ENCODE measurements at places on chromosomes 1 and 21.
A peak's percentile ranks its signal among the peaks of the same experiment; 100 is the strongest.

GRCh38 chr1:75554870-75555269 is 56.0 kb downstream of the SLC44A5 start:
- no peak for DNase-seq

- DNase-seq = peak; percentile 33
Measured at GRCh38 chr21:31173881-31174555, 135.7 kb upstream of the KRTAP19-8 start.

DNA sequence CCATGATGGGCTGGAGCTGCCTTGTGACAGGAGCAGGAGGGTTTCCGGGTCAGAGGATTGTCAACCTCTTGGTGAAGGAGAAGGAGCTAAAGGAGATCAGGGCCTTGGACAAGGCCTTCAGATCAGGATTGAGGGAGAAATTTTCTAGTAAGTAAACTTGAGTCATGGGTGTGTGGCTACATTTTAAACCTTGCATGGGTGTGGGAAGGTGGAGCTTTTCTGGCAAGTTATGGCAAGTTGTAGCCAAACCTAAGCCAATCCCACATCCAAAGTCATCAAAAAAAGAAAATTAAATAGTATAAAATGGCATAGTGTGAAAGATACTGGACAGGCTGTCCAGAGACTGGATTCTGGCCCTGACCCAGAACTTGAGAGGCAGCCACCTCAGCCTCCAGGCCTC is 39.8 kb upstream of the HSD3B1 start:
- no peak for DNase-seq

- no peak for DNase-seq
Measured at GRCh38 chr1:180609643-180610555, 21.9 kb upstream of the XPR1 start.

GRCh38 chr1:168121401-168122011 is 15.2 kb downstream of the GPR161 start:
- DNase-seq = peak; percentile 90

GRCh38 chr1:228837817-228838716 is 102.8 kb downstream of the RHOU start:
- DNase-seq = no peak

GRCh38 chr21:45450423-45451090 is 45.6 kb downstream of the COL18A1 start:
- DNase-seq = no peak

Measured in lower leg skin (tissue), 4 donors.